ENCODE measurements at places on chromosomes 16 and 17.

DNA sequence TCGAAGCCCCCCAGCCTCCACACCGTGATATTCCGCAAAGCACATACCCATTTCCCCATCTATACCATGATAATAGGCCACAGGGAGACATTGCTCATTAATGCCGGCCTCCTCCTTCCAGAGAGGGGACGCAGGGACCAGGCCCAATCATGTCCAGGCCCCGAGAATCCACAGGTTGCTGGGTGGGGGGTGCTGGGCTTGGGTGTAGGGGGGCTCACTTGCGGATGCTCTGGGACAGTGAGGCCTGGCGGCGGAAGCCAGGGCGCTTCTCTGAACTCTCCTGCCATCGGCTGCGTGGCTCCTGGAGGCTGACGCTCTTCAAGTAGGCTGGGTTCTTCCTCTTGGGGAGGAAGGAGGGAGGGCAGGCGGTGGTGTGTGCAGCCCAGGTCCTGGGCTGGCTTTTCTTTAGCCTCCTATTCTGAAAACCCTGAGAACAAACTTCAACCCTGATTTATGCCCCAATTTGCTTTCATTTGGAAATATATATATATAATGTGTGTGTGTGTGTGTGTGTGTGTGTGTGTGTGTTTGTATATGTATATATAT, 12.2 kb downstream of the AANAT start:
- DNase-seq = no peak

DNA sequence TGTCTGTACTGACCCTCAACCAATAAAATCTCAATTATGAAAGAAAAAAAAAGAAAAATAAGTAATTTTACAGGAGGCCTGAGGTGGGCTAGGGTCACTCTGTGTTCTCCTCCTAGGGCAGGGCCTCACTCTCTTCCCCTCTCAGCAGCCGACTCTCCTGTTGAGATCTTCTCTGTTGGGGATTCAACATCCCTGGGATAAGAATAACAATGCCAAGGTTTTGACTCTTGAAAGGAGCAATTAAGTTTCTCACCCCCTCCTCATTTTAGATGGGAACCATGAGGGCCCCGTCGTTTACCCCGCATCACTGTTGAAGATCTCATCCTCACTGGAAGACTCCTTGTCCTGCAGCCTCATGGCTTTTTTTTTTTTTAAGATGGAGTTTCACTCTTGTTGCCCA, 21.5 kb upstream of the BRCA1 start:
- DNase-seq = no peak

DNA sequence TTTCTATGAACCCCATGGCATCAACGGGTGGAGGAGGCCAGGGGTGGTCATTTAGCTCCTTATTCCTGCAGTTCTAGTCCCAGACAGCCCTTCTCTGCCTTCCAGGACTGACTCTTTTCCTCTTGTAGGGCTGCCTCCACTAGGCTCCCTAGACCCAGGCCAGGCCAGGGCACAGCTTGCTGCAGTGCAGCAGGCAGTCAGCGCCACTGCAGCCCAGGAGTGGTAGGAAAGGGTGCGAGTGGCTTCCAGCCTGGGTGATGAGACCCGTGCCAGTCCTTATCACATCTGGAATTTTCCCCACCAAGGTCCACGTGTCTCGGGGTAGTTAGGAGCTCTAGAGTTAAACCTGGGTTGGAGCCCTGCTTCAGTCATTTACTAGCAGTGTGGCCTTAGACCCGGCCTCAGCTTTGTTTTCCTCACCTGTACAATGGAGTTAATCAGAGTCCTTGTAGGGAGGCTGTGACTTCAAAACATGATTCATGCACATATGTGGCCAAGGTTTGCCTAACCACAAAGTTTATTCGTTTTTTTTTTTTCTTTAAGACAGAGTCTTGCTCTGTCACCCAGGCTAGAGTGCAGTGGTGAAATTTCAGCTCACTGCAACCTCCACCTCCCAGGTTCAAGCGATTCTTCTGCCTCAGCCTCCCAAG, 4.7 kb downstream of the SLC5A11 start:
- DNase-seq = no peak

GRCh38 chr17:68961214-68961882, 6.2 kb upstream of the ABCA8 start:
- no peak for DNase-seq

- DNase-seq = no peak
Measured at GRCh38 chr17:19339341-19339815, 23.1 kb downstream of the B9D1 start.

DNA sequence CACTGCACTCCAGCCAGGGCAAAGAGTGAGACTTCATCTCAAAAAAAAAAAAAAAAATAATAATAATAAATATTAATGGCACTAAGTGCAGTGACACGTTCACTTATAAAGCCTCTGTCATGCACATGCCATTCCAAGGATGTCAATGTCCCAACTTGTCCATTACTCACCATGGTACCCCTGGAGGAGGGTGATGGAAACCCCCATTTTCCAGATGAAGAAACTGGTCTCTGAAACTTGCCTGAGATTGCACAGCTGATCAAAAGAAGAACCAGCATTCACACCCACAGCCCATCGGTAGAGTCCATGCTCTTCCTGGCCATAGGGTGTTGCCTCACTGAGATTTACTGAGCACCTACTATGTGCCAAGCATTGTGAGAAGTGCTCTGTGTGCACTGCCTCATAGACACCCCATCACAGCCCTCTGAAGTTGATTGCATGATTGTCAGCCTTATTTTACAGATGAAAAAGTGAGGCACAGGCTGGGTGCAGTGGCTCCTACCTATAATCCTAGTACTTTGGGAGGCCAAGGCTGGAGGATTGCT, 123.7 kb downstream of the ABCC1 start:
- DNase-seq = no peak

- DNase-seq = no peak
Measured at GRCh38 chr16:57997176-57997527, 3.3 kb downstream of the ZNF319 start.

DNA sequence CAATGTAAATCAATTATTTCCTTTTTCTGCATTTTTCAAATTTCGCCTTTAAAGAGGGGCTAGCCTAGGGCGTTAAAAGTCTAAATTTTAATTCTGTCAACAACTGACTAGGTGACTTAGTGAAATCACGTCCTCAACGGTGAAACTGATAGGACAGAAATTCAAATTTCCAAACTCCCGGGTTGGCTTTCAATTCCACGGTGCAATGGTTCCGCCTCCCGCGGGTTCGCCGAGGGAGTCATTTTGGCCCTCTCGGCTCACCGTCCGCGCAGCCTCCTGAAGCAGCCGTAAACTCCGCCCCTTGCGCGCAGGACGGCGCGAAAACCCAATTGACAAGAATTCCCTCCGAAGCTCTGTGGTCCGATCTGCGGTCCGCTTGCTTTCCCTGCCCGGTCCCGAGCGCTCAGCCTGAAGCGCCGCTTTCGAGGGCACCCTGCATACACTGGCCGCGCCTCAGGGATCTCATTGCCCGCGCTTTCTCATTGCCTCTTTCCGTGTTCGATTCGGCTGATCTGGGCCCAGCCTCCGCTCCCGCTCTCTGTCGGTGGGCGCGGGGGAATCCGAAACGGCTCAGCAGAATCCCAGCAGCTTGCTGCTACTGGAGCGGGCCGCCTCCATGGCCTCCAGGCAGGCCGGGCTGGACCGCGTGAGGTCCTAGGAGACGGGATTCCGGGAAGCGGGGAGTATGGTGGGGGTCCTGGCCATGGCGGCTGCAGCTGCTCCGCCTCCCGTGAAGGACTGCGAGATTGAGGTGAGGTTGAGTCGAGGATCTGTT, at the start of gene ATAD5:
Gene ATAD5 (plus strand): TSS at position 304 of the 775 bp plus-strand sequence. CDS start 382 bp downstream, at position 686.
- peak; percentile 79 for DNase-seq

- DNase-seq = no peak
Measured at GRCh38 chr17:80718428-80718827, 173.8 kb downstream of the RPTOR start.

DNA sequence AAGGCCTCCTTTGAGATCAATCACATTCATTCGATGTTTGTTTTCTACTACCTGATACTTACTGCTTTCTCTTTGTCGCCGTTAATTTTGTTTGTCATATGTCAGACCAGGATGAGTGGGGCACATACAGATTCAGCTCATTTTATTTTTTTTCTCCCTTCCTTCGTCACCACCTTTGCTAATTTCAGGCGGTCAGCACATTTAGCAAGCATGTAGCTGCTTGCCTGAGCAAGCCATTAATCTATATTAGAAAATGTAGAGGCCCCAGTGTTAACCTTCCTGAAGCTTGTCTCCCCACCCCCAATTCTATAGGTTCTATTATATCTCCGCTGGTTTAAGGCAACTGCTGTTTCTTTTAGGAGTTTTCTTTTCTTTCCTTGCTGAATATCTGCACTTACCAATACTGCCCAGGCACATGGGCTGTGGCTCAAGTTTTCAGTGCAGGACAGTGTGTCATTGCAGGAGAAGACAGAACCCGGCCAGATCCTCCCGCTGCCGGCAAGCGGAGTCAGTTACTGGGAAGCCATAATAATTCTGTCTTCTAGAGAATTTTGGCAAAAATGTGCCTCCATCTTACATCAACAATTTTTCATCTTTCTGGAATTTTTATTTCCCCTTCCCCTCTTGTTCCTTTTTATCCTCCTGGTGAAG, 714.3 kb downstream of the WWOX start:
- DNase-seq = no peak

DNA sequence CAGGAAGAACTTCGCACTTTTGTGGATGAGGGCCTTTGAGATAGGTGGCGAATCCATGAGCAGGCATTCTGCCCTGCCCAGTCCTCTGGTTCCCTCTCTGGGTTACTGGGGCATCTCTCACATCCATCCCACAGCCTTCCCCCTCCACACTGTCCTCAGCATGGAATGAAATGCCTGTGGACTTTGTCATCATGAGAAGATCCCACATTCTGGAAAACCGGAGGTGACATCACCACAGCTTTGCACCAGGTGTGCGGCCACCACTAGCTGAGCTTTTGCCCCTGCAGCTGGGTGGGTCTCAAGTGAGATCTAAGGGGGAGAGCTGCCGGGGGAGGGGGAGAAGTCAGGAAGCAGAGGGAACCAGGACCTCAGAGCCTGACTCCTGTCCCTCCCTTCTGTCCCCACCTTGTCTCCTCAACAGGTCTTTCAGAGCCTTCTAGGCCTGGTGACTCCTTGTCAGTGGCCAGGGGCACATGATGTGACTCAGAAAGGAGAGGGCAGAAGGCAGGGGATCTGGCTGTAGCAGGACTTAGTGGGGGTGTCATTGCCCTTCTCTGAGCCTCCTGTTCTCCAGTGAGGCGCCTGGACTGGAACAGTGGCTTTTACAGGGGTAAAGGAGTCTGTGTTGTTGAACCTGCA, 40.0 kb upstream of the DLX4 start:
- no peak for DNase-seq

DNA sequence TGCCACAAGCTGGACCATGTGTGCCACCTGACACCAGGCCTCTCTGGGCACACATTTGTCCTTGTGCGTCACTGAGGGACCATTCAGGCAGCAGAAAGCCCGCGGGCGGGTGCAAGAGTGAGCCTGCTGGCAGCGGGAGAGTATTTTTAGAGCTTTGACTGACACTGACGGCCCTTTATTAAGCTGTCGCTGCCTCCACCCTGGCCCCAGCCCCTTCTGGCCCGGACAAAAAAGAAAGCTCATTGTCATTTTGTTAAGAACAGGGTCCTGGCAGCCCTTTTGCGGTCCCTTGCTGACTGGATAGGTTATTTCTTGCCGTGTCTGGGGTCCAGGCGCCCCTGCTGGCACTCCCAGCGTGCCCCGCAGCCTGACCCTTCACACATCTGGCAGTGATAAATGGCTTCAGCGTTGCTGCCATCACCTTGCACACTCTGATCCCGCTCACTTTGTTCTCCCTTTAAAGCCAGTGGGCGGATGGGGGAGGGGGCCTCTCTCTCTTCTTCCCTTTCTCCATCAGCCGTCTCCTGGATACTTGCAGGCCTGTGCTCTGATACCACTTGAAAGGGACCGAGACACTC, 78.4 kb upstream of the NKD1 start:
- no peak for DNase-seq

GRCh38 chr17:42670789-42671657, 5.8 kb downstream of the PLEKHH3 start:
- no peak for DNase-seq

DNA sequence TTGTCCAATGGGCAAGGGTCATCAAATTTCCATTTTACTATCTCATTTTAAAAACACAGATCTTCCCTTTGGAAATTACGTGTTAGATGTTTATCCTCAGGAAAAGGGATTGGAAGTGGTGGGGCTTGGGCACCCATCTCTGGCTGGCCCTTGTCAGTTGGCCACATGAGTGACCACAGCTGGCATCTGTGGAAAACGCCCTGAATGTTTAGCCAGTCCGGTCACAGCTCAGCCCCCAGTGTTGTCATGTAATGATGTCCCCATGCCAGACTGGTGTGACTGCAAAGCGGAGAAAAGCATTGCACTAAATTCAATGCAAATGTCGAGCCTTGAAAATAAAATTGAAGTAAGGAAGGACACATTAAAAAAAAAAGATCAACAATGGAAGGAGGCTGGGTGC, 53.0 kb downstream of the TMC6 start:
- no peak for DNase-seq

DNA sequence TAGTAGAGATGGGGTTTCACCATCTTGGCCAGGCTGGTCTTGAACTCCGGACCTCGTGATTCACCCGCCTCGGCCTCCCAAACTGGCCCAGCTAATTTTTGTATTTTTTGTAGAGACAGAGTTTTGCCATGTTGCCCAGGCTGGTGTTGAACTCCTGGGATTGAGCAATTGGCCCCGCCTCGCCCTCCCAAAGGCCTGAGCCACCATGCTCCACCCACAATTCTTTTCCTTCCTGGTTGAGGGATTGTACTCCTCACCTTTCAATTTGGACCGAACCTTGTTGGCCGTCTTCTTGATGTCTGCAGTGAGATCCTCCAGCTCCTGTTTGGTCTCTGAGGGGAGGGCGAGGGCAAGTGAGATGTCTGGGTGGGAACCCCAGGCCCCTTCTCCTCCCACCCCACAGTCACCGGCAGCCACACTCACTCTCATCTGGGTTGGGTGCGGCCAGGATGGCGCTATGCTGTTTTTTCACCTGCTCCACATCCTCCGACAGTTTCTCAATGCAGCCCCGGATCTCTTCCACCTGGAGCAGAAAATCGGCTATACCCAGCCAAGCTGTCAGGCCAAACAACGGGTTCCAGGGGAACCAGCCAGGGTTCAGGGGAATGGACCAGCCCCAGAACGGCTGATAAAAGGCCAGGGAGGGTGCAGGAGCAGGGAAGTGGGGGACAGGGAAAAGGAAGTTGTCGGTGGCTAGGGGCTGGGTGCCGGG, 9.6 kb downstream of the STX1B start:
- no peak for DNase-seq

DNA sequence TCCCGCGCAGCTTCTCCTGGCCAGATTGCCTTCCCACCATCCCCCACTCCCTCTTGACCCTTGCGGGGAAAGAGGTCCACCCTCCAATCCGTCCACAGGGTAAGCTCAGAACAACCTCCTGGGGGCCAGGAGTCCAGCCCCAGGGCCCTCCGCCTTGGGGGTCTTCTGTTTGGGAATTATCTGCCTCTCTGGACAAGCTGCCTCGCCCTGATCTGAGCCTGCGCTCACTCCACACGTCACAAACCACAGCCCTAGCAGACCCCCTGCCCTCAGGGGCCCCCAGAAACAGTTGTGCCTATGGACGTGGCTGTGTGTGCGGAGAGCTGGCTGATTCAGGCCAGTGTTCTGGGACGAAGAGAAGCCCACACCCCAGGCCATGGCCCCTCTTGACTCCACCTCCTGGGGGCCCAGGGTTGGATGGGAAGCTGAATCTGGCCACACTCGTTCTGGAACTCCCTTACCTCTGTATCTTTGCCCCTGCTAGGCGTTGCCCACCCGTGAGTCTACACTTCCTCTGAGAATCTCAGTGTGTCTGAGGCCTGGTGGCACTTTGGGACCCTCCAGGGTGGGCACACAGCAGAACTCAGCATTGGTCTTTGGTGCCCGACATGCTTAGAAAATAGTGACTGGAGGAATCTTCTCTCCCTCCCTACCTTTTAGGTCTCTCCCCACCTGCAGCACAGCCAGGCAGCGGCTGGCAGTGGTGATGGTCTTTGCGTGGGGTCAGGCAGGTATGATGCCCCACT, 119.9 kb upstream of the SMURF2 start:
- no peak for DNase-seq

GRCh38 chr16:10949424-10949970, 5.1 kb downstream of the CLEC16A start:
- no peak for DNase-seq
